ENCODE measurements at places on chromosomes 4 and X.

DNA sequence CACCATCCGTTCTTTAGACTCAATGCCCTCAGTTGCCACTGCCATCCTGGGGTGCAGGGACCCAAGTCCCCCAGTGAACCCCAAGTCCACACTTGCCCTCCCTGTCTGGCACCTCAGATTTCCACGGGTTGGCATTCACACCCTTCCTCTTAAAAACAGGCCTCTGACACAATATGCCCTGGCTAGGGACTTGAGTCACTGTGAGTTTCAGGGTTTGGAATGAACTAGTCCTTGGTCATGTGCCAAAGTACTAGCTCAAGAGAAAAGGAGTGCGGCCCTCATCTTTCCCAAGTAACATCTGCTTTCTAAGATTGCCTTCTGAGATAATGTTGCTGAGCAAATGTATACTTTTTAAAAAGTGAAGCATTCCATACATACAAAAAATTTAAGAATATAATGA lies 134.0 kb downstream of the MID1 start:
- peak; percentile 90 for DNase-seq

- DNase-seq: peak; percentile 82
Observed at GRCh38 chr4:112817933-112818593, 181.1 kb downstream of the LARP7 start.

DNA sequence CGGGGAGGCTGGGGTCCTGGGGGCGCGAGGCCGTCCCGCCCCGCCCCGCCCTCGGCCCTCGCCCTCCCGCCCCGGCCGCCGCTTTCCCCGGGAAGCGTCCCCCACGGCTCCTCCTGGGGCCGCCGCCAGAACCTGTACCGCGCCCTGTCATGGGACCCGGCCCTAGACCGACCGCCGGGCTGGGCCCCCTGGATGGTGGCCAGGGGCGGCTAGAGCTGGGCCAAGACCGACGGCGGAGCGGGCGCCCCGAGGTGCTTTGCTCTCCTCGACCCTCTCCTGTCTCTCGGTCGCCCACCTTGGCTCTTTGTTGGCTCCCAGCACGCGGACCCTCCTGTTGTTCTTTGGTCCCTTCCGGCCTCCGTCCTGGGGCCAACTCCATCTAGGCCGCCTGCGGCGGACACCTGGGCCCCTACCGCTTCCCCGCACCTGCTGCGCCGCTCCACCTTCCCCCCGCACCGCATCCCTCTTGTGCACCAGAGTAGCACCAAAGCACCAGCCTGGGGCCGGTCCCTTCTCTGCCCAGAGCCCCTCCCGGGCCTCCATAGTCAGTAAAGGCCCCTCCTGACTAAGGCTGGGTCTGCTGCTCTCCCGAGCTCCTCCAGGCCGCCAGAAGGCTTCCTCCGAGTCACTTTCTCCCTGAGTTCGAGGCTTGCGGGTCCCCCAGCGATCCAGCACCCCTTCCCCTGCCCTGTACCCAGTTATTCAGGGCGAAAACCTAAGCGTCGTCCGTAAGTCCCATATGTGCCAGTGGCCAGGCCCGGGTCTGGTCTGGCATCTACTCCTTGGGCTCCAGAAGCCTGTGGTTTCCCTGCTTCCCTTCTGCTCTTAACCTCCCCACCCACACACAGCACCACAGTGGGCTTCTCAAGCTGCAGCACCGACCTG lies 587 bp downstream of the TACC3 start:
- no peak for DNase-seq

DNA sequence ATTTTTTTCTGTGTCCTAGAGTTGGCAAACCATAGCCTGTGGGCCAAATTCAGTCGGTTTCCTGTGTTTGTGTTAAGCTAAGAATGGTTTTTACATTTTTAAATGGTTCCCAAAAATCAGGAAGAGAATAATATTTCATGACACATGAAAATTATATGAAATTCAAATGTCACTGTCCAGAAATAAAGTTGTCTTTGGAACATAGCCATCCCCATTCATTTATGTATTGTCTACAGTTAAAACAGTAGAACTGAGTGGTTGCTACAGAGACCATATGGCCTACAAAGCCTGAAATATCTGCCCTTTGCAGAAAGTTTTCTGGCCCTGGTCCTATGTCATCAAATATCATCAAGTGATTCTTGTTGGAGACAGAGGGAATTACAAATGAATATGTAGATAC lies 15.5 kb downstream of the FRMPD4 start:
- DNase-seq: peak; percentile 31

- peak; percentile 15 for DNase-seq
Observed at GRCh38 chrX:20487227-20487626, 220.5 kb upstream of the RPS6KA3 start.

GRCh38 chrX:16638533-16638932 lies 11.4 kb upstream of the S100G start:
- no peak for DNase-seq

- no peak for DNase-seq
Observed at GRCh38 chr4:36177946-36178345, 66.4 kb downstream of the ARAP2 start.

- no peak for DNase-seq
Observed at GRCh38 chrX:31580227-31580626, 508.4 kb upstream of the FTHL17 start.

DNA sequence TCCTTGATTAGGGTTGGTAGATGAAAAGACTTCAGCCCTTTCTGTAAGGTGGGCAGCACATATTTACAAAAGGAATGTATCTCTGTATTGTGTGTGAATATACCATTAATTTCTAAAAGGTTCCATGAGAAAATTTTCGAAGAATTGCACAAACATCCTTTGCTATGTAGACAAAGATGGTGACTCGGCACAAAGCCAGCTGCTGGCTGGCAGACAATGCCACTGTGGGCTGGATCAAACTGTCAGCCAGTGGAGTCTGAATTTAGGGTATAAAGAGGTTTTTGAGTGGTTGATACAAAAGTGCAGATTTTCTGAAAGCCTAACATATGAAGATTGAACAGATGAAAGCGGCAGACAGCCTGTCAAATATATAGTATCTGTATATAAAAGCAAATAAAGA lies 5.6 kb upstream of the TXK start:
- no peak for DNase-seq

- no peak for DNase-seq
Observed at GRCh38 chr4:91359041-91360031, 944.4 kb upstream of the GRID2 start.

DNA sequence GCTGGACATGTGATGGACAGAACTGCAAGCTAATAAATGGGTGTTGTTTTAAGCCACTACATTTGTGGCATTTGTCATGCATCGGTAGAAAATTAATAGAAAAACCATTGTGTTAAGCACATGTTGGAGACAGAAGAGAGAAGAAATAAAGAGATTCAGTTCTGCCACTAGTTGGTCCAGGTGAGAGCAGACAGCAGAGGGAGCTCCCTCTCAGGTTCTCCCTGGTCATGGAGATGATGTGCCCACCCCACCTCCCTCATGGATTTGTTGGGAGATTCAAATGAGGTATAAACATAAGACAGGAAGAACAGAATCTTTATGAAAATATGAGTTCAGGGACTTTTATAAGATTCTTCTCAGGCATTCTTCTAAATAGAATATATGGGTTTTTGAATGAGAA lies 36.8 kb upstream of the OCIAD2 start:
- DNase-seq: no peak

DNA sequence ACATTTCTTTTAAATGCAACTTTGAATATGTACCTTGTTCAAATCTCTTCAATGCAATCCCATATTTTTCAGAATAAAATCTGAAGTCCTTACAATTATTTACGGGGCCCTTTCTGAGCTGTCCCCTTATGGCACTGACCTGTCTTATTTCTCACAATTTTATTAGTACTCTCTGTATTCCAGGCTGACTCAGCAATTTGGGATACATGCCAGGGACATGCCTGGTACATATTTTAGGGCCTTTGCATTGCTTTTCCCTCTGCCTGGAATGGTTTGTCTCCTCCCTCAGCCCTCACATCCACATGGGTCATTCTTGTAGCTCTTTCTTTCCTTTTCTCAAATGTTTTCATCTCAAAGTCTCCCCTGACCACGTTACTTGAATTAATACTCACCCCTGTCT lies 172.2 kb upstream of the TECRL start:
- DNase-seq: peak; percentile 33

DNA sequence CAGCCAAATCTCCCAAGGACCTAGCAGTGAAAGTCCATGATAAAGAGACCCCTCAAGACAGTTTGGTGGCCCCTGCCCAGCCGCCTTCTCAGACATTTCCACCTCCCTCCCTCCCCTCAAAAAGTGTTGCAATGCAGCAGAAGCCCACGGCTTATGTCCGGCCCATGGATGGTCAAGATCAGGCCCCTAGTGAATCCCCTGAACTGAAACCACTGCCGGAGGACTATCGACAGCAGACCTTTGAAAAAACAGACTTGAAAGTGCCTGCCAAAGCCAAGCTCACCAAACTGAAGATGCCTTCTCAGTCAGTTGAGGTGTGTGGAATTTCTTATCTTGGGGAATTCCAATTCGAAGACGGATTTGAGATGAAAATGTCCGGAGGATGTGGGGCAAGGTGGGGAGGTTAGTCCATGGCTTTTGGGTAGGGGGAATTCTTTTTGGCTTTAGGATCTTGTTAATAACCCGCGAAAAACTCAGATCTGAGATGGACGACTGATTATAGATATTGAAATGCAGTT lies 112.5 kb downstream of the AFF1 start:
- DNase-seq: no peak

DNA sequence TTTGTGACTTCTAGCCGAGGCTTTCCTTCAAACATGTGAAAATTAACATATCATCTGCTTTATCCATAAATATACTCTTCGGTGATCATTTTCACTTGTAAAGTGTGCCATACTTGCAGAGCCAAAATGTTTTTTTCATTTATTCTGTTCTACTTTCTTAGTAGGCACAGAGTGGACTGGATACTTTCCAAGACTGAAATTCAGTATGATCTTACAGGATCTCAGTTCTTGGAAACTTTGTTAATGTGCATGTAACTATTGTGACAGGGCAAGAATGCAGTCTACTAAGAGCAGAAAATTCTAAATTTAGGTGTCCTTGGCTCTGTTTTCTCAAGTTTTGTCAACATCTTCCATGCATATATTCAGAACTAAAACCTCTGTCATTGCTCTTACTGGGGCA lies 284.9 kb downstream of the TEX13A start:
- DNase-seq: no peak

GRCh38 chr4:156771171-156771837 lies 200.3 kb downstream of the PDGFC start:
- DNase-seq: peak; percentile 80

- no peak for DNase-seq
Observed at GRCh38 chr4:62133101-62133897, 933.2 kb downstream of the ADGRL3 start.

DNA sequence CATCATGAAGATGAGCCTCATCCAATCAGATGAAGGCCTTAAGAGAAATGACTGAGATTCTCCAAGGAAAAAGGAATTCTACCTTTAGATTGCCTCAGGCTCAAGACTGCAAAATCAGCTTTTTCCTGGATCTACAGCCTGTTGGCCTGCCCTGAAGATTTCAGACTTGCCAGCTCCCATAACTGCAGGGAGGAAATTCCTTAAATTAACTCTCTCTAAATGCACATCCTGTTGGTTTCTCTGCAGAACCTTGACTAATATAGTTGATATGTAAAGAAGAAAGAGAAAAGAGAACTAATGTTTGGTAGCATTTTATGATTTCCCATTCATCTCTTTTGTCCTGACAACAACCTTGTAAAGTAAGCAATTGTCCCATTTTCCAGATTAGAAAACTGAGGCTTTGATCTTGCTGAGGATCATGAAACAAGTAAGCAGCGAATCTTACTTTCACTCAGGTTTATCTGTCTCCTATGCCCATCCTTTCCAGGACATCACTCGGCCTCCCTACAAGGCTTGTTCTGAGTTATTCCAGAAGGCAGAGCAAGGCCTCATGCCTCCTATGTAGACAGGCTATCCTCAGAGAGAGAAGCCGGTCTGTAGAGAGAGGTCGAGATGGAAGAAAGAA lies 115.0 kb upstream of the LDB2 start:
- DNase-seq: peak; percentile 46

DNA sequence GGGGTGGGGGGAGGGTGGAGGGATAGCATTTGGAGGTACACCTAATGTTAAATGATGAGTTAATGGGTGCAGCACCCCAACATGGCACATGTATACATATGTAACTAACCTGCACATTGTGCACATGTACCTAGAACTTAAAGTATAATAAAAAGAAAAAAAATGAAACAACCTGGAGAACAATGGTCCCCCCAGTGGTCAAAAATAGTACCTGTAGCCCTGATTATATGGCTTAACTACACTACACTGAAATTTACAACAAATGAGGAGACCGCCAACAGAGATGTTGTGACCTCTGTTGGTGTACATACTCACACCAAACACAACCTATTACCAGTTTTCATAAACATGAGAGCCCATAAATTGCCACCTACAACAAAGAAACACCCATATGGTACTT lies 7.3 kb upstream of the MAGEE1 start:
- DNase-seq: peak; percentile 0

DNA sequence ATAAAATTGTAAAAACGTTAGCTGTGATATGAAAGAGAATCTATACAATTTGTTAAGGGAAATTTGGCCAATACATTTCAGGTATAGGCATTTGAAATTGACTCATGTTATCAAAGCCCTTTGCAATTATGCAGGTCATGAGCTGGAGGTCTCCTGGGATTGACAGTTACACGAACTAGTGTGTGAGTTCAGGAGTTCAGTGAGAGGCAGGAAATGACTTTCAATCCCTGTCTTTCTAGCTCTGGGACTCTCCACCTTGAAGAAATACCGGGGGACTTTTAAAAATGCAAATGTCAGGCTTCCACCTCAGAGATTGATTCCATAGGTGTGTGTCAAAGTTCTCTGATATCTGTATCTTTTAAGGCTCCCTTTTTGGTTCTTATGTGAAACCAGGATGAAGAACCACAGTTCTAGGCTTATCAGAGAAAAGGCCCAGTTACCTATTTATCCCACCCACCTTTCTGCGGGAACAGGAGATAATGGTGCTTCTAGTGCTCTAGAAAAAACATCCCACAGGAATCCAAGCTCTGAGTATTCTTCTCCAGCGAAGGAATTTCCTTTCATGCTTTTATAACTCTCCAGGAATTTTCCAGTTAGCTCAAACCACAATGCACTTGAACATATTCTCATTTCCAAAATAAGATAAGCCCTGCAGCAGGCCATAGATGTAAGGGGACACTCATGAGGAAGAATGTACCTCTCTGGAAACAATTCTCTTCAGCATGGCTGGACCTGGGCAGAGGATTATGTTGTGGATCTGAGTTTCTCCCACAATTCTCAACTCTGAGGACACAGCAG lies 501.0 kb downstream of the IDS start:
- peak; percentile 11 for DNase-seq

DNA sequence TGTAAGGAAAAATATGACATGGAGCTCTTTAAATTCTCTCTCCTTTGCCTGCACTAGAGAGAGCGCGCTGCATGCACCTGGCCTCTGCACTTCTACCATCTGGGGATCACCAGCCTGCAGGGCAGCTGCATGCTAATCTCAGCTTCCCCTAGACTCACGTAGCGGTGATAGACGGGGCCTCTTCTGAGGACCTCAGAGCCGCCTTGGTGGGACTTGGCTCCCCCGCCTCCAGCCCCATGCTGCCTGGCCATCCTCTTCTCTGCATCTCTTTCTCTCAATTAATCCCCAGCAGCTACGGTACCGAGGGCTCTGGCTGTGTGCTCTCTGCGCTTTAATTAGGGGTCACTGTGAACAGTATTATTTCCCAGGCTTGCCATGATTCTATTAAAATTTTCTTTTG lies 52.8 kb upstream of the PSAPL1 start:
- no peak for DNase-seq

- DNase-seq: no peak
Observed at GRCh38 chrX:143476751-143477150, 40.5 kb downstream of the SPANXN3 start.

- DNase-seq: peak; percentile 67
Observed at GRCh38 chrX:55007656-55008055, 7.5 kb downstream of the APEX2 start.

GRCh38 chr4:106746451-106746850 lies 289.7 kb downstream of the DKK2 start:
- peak; percentile 62 for DNase-seq
